ENCODE measurements at places on chromosomes 3 and 15.

- DNase-seq, result no peak
These were observed 35.6 kb upstream of the AP4E1 start for GRCh38 chr15:50872832-50873426.

- DNase-seq, result no peak
These were observed 222.3 kb downstream of the MEIS2 start for GRCh38 chr15:36877796-36878683.

- DNase-seq, result no peak
These were observed 5.8 kb upstream of the IQSEC1 start for GRCh38 chr3:13079051-13079450.

DNA sequence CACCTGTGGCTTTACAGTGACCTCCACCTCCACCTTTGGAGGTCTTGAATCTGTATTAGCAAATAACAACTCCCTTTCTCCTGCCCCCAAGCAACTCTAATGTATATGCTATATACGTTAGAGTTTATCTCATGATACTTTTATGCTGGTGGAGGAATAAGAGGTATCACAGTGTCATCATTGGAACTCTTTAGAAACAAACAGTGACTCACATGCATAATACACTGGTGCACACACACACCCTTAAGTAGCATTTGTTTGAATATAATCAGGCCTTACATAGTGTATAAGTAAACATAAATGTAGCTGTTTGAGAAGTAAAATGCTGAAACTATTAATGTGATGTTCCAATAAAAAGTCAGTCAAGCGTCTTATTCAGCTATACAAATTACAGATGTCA is 280.2 kb upstream of the C2CD4B start:
- peak; percentile 43 for DNase-seq

DNA sequence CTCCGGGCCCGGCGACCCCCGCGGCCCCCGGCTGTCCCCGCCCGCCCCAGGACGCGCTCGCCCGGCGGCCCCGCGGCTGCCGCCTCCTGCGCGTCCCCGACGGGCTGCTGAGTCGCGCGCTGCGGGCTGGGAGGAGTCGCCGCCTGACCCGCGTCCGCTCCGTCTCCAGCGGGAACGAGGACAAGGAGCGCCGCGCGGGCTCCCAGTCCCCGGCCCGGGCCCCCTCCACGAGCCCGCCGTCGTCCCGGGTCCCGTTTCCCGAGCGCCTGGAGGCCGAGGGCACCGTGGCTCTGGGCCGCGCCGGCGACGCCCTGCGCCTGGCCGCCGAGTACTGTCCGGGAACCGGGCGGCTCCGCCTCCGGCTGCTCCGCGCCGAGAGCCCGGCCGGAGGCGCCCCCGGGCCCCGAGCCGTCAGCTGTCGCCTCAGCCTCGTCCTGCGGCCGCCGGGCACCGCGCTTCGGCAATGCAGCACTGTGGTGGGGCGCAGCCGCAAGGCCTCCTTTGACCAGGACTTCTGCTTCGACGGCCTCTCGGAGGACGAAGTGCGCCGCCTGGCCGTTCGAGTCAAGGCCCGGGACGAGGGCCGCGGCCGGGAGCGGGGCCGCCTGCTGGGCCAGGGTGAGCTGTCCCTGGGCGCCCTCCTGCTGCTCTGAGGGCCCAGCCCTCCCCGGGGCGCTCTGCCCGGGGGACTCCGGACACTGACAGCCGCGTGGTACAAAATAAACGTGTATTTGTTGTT is 1.5 kb downstream of the C2CD4A start:
- no peak for DNase-seq

All from RWPE1 (cell line).